Stimulated activated CD4-positive, alpha-beta T cell treated with anti-CD3 and anti-CD28 coated beads, TNF-alpha, amount 100 ng/mL, for 1 hour (primary cell): ENCODE measurements at places on chromosomes 6 and 20.

DNA sequence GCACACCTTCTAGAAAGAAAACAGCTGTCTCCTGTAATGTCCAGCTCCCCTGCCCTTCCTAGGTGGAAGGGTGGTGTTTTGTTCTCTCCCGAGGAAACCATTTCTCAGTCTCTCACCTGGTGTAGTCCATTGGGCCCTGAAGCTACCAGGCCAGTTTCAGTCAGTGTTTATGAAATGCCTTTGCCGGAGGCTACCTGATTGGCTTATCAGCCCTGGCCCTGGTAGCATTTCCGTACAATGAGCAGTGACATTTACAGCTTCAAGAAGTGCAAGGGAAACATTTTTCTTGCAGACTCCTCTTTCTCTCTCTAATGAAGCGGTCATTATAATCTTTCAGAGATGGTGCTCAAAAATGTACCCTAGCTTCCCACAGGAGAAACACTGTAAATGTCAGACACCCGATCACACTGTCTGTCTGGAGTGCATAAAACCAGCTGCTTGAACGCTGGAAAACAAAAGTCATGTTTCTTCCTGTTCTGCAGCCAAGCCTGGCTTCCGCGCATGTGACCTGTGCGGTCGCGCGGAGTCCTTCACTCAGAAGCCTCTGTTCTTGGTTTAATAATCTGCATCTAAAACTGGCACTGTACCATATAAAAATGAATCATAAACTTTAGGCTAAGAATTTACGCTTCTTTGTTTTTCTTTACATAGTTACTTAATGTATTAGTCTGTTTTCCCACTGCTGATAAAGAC lies 28.4 kb upstream of the SAYSD1 start:
- DNase-seq, result no peak

GRCh38 chr6:128569732-128570679 lies 49.6 kb upstream of the PTPRK start:
- no peak for DNase-seq

GRCh38 chr6:62324834-62325233 lies 38.8 kb upstream of the KHDRBS2 start:
- no peak for DNase-seq

- DNase-seq, result no peak
Observed at GRCh38 chr6:152119831-152120230, 312.3 kb downstream of the ESR1 start.

GRCh38 chr6:170165085-170165470 lies 125.8 kb downstream of the DLL1 start:
- no peak for DNase-seq

DNA sequence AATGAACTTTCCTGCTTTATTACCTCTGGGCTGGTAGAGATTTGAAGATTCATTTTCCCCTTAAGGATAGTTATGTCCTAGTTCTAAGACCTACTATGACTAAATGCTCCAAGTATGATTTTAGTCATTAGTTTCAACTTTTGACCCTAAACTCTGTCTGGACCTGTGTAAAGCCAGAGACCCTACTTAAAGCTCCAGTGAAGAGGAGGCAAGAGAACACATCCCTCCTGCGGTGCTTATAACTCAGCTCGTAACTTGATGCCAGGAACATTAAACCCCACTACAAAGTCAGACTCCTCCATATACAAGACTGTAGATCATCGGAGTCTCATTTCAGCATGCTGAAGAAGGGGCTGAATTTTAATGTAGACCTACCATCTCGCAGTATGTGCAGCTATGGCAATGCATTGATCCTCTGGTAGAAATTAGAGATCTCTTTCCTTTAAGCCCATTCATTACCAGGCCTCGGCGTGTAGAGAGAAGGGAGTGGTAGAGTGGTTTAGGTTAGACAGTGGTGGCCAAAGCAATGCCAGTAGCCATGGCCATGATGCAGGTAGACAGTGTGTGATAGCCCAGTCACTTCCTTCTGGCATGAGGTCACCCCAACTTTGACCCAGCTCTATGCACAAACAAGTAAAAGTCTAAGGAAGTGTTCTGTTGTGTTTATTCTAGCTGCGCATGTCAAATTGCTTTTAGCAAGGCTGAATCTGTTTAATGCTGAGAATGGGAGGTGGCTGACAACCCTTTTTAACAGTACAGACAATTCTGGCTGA lies 34.8 kb upstream of the MYB start:
- DNase-seq, result no peak
